ENCODE measurements at places on chromosomes 4 and X.

DNA sequence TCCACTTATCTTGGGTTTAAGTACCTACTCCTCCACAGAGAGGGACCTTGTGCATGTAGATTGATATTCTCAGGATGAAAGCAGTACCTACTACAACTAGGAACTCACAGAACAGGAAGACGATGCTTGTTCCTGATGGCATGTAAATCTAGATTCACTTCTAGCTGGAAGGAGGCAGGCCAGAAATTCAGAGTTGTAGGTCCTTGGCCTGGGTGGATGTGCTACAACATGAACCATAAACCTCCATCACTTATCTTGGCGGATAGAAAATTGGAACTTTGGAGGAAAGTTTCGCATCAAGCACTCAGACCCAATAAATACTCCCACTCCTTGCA is 9.3 kb upstream of the SMIM20 start:
- DNase-seq = no peak

DNA sequence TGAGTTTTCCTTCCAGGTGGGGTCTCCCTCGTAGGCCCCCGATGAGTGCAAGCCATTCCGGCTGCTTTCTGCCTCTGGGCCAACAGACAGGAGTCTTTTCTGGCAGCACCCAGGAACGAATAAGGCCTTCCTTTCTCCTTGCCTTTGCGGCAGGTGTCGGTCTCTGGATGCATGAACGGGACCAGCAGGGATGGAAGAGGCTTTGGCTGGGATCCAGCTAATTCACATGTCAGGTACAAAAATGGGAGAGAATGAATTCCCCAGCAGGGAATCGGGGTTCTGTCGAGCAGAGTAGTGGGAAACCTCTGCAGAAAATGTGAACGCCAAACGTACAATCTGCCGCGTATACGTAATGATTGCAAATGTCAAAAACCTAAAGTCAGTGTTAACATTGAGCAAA is 146.1 kb upstream of the TBL1X start:
- no peak for DNase-seq

GRCh38 chr4:172207258-172207657 is 394.1 kb downstream of the GALNTL6 start:
- no peak for DNase-seq

- DNase-seq = no peak
Measured at GRCh38 chr4:82983444-82983843, 27.2 kb downstream of the LIN54 start.

- DNase-seq = no peak
Measured at GRCh38 chr4:158799856-158800255, 31.0 kb downstream of the FNIP2 start.

GRCh38 chrX:113539599-113540356 is 699.1 kb upstream of the AMOT start:
- DNase-seq = no peak

GRCh38 chrX:75522565-75523431 is at the start of gene ZDHHC15:
ZDHHC15 (minus strand) TSS chrX:75523037; CDS start chrX:75523024, 13 bp downstream.
- peak; percentile 9 for DNase-seq

DNA sequence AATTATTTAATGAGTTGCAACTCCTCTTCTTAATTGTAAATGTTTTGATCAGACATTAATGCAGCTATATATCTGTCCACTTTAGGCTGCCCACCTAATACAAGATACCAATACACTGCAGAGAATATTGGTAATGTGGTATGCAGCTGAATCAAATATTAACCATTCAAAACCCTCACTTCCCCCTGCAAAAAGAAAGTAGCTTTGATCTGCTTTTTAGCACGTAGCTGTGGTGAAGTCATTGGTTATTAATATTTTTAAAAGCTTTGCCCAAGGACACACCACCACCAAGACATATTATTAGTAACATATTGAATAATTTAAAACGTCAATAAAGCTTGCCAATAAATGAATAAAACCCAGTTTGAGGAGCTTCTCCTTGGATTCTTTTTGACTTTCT is 28.6 kb upstream of the CYP2U1 start:
- no peak for DNase-seq

GRCh38 chr4:168674866-168675265 is 178.0 kb downstream of the PALLD start:
- no peak for DNase-seq

GRCh38 chr4:2742081-2742822 is 13.9 kb downstream of the TNIP2 start:
- DNase-seq = no peak

GRCh38 chrX:48508400-48509244 is at the start of gene PORCN:
PORCN (plus strand) TSS chrX:48508992; CDS start chrX:48509821, 829 bp downstream.
- peak; percentile 31 for DNase-seq

- peak; percentile 80 for DNase-seq
Measured at GRCh38 chrX:106247162-106247561, 79.1 kb downstream of the PWWP3B start.

- DNase-seq = peak; percentile 84
Measured at GRCh38 chrX:15864629-15865028, 10.0 kb upstream of the AP1S2 start.

DNA sequence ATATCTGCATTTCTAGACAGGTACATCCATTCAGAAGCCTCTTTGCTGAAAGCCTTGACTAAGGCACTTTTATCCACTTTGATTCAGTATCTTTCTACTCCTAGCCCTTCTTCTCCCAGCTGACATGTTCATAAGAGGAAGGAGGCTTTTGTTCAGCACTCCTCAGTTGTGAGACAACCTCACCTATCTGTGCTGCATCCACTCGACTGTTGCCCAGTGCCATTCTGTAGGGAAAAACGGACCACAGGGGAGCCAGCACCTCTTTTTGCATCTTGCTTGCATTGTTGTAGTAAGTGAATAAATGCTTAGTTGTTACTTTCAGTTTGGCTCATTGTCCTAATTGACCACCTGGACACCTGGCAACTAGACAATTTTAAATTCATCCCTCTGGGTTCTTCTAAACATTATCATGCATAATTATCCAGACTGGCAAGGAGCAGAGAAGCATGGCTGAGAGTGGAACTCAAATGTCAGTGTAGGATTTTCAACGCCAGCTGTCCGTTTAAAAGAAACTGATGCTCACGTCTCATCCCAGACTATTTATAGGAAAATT is 83.8 kb upstream of the BOD1L1 start:
- DNase-seq = no peak

DNA sequence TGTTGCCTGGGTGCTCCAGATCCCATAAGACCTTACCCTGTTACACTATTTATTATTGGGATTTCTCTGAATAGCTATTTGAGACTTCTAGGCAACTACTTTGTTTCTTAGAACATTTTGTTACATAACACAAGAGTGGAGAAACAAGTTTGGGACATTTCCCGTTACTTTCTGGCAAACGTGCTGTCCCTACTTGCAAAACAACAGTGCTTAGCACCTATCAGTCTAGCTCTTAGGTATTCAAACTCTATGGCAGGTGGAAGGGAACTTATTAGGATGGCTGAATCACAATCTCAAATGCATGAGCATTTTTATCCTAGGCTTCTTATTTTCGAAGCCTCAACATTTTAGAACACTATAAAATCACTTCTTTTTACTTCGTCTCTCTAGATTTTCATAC is 613.6 kb downstream of the DMD start:
- no peak for DNase-seq

- DNase-seq = no peak
Measured at GRCh38 chrX:112636951-112637581, 42.7 kb downstream of the LHFPL1 start.

DNA sequence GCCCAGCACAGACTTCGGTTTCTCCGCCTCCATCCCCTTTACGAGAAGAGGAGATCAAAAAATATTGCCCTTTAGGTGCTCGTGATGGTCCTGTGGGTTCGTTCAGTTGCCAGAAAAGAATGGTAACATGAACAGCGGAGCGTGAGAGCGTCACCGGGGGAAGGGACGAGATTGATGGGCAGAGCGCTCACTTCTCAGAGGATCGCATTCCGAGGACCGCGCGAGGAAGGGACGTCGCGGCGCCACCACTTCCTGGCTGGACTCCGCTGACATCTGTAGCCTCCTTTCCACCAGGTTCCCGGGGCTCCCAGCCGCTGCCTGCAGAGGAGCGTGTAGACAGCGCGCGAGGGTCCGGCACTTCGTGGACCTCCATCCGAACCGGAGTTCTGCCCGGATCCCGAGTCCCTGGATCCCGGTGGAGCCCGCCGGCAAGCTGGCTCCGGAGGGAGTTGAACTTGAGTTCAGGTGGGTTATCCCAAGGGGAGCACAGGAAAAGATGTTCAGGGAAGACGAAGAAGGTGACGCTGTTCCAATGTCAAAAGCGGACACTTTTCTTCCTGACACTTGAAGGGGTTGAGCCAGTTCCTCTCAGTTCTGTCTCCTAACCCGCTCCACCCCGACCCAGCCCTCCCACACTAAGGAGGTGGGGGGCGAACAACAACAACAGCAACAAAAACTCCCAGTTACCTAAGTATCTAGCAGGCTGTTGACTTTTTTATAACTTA is 484 bp downstream of the GALNTL6 start:
- no peak for DNase-seq

GRCh38 chr4:146059865-146060264 is 115.7 kb upstream of the LSM6 start:
- DNase-seq = no peak

- no peak for DNase-seq
Measured at GRCh38 chrX:144768540-144768939, 478.8 kb upstream of the SPANXN1 start.

GRCh38 chr4:95362906-95363558 is 185.7 kb downstream of the UNC5C start:
- no peak for DNase-seq

- peak; percentile 59 for DNase-seq
Measured at GRCh38 chr4:27442146-27442545, 581.5 kb downstream of the STIM2 start.

DNA sequence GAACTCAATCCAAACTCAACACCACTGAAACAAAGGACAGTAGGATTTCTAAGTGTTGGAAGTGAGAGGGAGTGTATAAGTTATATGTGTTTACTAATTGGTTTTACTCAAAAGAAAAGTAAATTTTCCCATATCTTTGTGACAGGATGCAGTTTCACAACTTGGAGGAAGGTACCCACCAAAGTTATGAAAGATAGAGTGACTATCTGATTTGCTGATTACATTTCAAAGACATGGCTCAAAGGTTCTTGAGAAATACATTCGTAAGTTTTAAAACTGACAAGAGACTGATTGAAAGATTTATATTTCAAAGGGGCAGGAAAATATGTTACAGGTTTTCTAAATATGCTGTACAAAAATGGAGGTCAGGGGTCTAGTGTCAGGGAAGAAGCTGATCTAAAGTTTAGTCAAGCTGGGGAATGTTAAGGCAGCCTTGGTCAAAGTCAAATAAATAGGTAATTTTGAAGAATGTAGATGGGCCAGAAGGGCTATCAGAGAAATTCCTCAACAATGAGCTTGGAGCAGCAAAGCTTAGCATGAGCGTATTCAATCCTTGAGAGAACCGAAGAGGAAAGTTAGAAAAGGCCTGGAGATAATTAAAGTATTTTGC is 9.7 kb upstream of the COMMD8 start:
- no peak for DNase-seq

DNA sequence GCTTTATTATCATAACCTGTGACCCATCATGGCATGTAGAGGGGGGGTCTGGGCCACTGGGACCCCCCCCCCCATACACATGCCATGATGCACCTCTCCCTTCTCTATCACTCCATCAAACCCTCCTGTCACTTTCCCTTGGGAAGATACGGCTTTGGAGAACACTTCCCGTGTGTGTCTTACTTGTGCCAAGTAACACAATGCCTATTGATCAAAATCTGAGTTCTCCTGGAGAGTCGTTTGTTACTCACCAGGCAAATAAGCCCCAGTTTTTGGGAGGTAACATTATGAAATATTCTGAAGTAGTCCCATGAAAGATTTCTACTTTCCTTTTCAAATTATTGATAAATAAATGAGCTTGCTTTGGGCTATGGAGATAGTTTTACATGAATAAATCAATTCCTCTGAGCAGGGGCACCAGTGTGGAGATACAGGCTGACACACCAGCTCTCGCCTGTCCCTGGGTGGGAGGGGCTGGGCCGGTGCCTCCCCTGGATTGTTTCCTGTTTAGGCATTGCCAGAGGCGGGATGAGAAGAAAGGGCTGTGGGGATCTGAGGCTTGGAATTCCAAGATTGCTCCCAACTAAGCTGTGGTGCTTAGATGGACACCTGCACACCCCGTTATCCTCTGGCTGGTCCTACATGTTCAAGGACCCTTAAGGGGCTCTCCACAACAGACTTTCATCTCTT is 63.2 kb upstream of the WWC2 start:
- no peak for DNase-seq

DNA sequence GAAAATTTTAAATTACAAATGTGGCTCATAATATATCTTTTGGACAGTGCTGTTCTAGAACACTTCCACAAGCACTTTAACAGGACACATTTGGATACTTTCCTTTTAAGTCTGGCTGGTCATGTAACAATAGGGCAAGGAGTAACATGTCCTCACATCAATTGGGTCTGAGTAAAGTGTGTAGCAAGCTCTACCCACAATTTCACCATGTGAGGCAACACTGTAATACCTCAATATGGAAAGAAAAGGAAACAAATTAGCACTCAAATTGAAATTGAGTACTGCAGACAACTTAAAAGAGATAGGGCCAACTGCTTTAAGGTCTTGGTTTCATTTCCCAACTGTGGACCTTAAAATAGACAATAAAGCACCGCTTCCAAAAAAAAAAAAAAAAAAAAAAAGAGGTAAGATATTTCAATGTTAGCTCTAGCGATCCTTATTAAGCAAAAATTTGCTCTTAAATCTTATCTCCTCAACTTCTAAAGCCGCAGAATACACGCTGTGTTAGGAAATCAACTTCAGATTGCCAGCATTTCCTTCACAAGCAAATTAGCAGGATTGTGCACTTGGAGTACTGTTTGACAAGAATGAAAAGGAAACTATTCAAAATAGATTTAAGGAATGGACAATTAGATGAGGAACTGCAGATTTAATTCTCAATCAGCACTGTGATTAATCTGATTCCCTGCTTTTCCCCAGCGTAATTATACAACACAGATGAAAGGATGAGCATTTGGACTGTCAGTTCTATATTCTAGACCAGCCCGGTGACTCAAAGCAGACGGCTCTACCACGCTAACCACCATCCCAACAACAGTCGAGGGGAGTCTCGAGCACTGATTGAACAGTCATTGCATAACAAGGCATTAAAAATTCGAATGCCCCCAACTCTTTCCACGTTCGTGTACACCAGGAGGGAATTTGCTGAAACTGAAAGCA is 1.6 kb downstream of the CASK start:
- peak; percentile 79 for DNase-seq

- DNase-seq = no peak
Measured at GRCh38 chr4:164261831-164262230, 492.1 kb upstream of the SMIM31 start.

GRCh38 chr4:48296365-48296764 is 26.7 kb upstream of the TEC start:
- DNase-seq = no peak

- no peak for DNase-seq
Measured at GRCh38 chr4:165584916-165585315, 206.1 kb downstream of the CPE start.
